ENCODE measurements at places on chromosomes 16 and 17.

DNA sequence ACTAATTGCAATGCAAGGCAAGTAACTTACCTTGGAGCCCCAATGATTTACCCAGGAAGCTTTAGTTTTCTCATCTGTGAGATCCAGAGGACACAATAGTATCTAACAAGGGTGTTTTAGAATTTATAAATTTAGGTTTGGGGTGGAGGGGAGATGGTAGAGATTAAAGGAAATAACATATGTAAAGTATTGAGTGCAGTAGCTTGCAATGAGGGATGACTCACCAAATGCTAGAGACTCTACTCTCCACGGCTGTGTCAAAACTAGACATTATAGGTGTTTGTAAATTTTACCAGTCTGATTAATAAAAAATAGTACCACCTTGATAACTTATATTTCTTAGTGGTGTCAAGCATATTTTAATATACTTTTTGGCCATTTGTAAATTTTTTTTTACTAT lies 3.7 kb upstream of the ABCA9 start:
- DNase-seq: no peak

DNA sequence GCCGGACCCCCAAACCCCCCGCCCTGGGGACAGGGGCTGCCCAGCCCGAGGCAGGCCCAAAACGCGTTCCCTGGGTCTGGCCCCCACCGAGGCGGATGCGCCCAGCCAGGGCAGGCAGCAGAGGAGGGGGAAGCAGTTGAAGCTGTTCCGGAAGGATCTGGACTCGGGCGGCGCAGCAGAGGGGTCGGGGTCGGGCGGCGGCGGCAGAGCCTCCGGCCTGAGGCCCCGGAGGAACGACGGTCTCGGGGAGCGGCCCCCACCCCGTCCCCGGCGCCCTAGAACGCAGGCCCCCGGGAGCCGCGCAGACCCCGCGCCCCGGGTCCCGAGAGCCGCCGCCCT lies 22.9 kb upstream of the ZFPM1 start:
- no peak for DNase-seq

DNA sequence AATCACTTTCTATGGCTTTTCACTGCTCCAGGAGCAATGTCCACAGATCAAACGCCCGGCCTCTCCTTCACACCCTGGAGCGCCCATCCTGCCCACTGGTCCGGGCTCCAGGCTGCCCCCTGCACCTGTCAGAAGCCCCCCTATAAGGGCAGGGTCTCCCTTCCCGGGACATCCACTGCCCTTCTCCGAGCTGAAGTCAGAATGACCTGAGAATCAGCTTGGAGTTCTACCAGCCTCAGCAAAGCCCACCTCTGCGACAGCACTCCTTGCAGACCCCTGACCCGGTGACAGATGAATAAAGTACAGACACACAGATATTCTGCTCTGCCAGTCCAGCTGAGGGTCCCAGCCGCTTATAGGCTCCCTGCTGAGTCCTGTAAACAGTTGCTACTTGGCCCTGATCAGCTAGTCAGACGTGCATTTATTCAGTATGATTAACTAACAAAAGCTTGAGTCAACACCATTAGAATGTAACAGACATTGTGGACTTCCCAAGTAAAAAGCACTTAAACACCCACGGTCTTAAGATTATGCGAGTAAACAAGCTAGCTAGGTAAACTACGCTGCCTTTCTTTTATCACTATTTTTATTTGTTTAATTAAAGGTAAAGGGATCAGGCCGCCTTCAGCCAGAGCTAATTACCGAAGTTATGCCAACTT lies 4.8 kb downstream of the SLC7A5 start:
- DNase-seq: no peak

DNA sequence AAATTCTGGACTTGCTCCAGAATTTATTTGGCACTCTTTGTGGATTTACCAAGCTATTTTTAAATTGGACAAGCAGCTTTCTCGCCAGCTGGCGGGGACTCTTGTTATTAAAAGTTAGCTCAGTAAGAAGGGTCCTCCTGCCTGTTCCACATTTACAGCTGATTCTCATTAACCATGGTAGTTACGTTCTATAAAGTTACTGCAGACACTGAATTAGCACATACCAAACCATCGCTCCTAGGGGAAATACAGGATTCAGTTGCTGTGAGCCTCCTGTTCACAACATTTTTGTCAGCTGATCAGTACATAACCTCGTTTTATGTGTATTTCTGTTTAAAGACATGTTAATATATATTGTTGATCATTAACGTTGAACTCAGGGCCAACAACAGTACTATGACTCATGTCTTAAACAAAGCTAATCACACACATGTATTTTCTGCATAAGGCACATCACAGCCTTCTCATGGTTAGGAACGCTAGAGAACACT lies 4.2 kb downstream of the LDAF1 start:
- DNase-seq: no peak

- no peak for DNase-seq
Observed at GRCh38 chr16:46673320-46674013, 15.5 kb downstream of the VPS35 start.

DNA sequence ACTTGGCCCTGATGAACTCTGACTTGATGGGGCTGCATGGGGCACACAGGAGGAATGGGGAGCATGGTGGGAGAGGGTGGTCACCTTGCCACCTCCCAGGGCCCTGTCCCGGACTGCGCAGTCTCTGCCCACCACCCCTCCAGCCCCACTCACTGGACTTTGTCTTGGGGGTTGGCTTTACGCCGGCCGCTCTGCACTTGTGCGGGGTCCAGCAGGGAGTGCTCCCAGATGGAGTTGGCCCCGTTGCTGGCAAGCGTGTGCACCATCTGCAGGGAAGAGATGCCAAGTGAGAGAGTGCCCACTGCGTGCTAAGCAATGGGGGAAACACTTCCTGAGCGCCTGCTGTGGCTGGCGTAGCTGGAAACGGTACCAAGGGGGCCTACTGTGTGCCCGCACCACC lies 6.7 kb downstream of the GIT1 start:
- no peak for DNase-seq

DNA sequence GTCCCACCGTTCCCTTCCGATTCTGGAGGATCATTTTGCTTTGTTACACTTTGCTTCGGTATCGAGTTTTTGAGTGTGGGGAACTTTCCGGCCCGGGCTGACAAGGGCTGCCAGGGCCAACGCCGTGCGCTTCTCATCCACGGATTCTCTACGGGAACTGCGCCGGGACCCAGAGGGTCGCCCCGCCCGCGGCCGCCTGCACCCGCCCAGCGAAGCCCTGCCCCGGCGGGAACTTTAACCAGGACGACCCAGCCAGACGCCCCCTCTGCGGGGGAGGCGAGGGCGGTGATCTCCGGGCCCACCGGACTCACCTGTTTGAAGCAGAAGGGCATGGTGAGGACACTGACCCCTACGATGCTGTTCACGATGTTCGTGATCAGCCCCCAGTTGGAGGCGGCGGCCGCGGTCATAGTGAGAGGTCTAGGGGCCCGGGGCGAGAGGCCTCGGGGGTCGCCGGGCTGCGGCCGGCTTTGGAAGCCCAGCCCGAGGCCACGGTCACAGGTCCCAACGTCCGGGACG lies 536 bp downstream of the SLC38A10 start:
- peak; percentile 9 for DNase-seq

DNA sequence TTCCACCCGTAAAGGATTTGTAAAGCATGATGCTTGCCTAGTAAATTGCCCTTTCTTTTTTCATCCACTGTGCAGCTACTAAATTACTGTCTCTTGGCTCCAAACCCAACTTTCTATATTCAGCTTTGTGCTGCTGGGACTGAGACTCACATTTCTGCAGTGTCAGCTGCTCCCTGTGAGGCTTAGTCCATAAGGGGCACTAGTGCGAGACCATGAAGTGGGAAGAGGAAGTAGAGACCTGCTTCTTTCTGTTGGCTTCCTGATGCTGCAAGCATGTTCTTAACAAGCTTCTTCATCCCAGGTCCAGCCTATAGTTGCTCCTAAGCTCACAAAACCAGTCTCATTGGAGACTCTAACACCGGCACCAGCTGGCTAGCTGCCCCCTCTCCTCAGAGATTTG lies 74.9 kb upstream of the HS3ST2 start:
- no peak for DNase-seq

DNA sequence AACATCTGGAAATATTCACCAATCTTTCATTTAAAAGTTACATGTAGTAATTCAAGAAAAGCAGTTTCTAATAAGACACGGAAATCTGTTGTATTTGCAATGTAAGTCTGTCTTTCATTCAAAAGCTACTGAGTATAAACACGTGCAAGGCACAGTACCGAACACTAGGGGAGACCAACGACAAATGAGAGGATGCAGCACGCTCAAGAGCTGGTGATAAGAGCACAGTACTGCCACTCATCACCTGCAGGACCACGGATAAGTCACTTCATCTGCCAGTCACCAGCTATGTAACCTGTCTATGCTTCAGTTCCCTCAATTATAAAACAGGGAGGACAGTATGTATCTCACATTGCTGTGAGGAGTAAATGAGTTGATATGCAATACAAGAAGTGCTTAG lies 67.1 kb downstream of the CLEC18A start:
- peak; percentile 21 for DNase-seq

- no peak for DNase-seq
Observed at GRCh38 chr16:16018705-16019104, 69.3 kb downstream of the ABCC1 start.
